ENCODE measurements at places on chromosomes 1 and 21.

DNA sequence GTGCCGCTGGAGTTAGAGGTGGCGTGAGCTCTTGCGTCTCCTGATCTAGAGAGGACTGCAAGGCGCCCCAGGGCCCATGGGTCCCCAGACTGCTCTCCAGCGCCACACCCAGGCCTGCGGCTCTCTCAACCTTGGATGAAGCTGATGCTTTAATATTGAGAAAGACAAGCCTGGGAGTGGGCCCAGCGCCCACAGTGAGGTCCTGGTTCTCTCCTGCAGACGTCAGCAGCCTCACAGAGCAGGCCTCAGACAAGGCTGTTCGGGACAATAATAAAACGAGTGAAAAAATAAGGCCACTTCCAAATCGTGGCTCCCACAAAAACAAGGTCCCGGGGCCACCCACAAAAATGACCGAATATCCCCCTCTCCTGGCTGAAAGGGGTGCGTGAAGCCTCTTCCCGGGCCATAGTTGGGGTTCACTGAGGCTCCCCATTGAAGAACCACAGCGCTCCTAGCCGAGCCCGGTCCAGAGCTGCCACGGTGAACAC lies 6.0 kb upstream of the DNMT3L start:
- no peak for DNase-seq

GRCh38 chr1:89391686-89392085 lies 27.8 kb downstream of the GBP6 start:
- no peak for DNase-seq

- no peak for DNase-seq
These were observed 272.5 kb downstream of the RRAGC start for GRCh38 chr1:38586993-38587646.

DNA sequence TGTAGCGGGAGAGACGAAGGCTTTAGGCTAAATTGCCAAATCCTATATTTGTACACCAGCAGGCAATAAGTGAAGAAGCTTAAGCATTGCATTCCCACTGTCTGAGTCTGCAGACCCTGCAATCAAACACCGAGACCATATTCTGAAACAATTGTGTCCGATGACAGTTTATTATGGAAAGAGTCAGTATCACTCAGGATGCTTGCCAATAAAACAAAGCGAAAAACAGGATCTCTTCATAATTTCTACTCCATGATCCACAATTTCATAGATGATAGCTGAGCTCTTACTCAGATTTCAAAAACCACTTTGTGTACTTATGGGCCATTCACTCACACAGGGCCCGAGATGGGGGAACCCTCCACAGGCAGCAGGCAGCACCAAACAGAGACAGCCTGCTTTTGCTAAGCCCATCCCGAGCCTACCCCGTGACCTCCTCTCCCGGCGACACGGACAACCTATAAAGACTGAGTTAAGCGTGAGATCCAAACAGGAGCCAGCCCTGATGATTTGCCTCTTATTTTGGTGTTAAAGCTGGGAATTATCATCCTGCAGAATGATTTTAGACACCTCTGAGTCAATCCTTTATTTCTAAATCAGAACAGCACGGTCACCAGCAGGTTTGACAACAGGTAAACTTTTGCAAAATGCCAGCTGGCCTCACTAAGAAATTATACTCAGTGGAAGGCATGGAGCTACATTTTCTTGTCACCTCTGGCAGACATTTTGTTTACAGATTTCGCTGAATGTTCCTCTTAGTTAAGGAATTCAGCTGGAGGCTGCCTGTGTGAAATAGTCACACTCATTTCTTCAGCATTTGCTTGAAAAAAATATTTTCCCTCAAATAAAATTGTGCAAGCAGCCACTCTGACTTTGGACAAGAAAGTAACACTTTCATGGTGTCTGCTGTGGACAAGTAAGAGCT lies 212.4 kb downstream of the GPATCH2 start:
- no peak for DNase-seq

- DNase-seq, result no peak
These were observed 1.1 kb downstream of the COX20 start for GRCh38 chr1:244836584-244836983.

- DNase-seq, result no peak
These were observed 14.7 kb downstream of the WNT3A start for GRCh38 chr1:228021355-228022030.

GRCh38 chr21:38272215-38272614 lies 15.4 kb downstream of the KCNJ15 start:
- DNase-seq, result no peak

- no peak for DNase-seq
These were observed 8.9 kb upstream of the C1orf174 start for GRCh38 chr1:3908886-3909517.

DNA sequence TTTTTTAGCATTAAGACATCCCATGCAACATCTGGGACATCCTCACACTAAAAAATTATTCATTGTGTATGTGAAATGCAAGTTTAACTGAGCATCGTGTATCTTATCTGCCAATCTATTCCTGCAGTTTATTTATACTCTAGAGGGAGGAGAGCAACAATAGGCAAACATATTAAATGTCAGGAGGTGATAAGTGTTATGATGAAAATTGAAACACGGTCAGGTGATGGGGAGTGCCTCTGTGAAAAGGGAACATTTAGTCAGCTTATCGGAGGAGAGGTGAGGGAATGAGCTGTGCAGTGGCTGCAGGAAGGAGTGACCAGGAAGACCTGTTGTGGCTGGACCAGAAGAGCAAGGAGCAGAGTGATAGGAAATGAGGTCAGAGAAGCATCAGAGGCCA lies 775 bp upstream of the EFCAB14 start:
- DNase-seq, result no peak

- no peak for DNase-seq
These were observed 67.1 kb downstream of the ADARB1 start for GRCh38 chr21:45141507-45141906.

DNA sequence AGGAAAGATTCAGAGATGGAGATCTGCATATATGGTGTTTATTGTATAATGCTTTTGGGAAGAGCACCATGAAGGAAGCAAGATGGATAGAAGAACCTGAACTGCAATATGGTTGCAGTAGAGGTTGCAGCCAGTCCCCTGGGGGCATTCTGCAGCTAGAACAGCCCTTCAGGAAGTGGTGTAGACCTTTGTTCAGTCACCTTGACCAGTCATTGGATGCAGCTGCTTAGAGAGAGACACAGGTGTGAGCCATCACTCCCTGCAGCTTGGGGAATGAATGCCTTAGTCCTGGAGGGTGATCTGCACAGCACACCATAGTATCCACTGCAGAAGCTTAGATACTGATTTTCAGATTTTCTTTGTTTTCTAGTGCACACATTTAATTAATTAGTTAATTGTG lies 42.3 kb downstream of the NEK7 start:
- no peak for DNase-seq

GRCh38 chr1:12531179-12531499 lies 86.9 kb downstream of the DHRS3 start:
- no peak for DNase-seq

DNA sequence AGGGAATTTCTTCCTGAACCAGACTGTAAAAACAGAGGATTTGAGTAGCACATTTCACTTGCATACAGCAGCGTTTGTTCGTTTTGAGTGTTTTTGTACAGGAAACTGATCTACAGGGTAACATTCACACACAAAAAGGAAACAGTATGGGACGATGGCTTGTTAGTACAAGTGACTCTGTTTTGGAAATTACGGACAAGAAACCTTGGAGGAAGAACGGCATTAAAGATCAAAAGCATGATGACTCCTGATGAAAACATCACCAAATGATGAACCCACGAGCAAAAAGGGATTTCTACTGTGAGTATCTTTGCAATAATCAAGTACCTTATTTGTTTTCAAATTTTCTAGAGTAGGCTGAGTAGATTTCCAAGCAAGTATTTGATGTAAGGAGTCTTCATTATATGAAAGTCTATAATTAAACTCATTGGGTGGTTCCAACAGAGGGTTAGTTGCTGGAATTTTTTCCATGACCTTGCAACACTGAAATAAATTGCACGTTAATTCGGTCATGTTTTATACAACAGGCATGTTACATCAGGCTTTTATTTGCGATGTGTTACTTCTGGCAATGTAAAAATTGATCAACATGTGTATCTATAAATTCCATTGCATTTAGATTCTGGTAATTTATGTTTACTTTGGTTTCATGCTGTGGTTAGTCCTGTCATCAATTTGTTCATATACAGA lies 76.7 kb upstream of the KCNK2 start:
- no peak for DNase-seq

- DNase-seq, result no peak
These were observed 26.7 kb downstream of the SLC2A1 start for GRCh38 chr1:42931911-42932422.

DNA sequence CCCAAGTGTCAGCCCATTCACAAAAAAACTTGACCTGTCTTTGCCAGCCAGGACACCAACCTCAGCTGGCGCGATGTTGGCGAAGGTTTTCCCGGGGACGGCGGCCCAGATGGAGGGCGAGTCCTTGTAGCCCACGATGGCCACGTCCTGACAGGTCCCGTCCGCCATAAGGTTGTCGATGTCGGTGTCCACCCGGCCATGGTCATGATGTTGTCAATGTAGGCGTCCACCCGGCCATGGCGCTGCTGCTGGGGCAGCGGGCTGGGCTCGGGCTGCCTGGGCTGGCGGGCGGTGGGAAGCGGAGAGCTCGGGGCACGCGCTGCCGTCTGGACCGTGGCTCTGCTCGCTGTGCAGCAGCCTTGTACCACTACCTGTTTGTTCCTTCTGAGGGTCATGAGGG lies 18.3 kb upstream of the MYOC start:
- DNase-seq, result no peak

- DNase-seq, result no peak
These were observed 182.6 kb upstream of the ESRRG start for GRCh38 chr1:216905781-216906180.

- DNase-seq, result no peak
These were observed 51.4 kb downstream of the HS2ST1 start for GRCh38 chr1:86965827-86966182.

GRCh38 chr1:222043444-222044292 lies 301.8 kb upstream of the DUSP10 start:
- DNase-seq, result peak; percentile 24

DNA sequence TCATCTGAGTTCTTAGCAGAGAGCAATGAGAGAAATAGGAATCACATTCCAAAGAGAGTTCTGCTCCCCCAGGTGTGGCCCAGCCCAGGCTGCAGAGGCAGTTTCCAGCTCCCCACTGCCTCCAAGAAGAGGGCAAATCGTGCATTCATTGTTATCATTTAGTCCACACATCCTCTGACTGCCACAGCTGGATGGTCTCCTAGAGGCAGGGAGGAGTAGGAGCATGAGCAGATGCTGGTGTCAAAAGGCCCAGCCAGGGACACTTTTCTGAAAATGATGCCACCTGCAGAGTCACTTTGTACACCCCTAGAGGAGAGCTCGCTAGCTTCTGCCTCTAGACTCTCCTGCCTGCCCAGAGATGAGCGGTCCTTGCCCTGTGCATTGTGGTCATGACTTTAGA lies 33.6 kb upstream of the GNPAT start:
- DNase-seq, result no peak

DNA sequence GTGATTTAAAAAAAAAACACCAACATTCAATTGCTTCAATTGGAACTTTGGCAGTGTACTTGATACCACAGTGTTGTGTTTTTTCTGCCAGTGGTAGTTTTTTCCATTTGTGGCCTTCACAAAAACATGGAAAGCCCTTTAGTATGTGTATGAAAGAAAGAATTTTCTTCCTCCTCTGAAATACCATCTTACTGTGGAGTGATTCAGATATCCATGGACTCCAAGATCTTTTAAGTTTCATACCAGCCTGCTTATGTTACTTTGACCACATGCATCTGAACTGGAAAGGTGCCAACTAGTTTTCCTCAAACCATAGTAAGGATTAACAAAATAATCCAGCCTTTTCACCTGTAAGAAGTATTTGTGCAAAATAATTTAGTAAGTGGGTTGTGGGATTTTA lies 3.4 kb downstream of the PPP2R5A start:
- DNase-seq, result no peak

- DNase-seq, result no peak
These were observed 3.3 kb downstream of the SH3BP5L start for GRCh38 chr1:248822148-248823032.

DNA sequence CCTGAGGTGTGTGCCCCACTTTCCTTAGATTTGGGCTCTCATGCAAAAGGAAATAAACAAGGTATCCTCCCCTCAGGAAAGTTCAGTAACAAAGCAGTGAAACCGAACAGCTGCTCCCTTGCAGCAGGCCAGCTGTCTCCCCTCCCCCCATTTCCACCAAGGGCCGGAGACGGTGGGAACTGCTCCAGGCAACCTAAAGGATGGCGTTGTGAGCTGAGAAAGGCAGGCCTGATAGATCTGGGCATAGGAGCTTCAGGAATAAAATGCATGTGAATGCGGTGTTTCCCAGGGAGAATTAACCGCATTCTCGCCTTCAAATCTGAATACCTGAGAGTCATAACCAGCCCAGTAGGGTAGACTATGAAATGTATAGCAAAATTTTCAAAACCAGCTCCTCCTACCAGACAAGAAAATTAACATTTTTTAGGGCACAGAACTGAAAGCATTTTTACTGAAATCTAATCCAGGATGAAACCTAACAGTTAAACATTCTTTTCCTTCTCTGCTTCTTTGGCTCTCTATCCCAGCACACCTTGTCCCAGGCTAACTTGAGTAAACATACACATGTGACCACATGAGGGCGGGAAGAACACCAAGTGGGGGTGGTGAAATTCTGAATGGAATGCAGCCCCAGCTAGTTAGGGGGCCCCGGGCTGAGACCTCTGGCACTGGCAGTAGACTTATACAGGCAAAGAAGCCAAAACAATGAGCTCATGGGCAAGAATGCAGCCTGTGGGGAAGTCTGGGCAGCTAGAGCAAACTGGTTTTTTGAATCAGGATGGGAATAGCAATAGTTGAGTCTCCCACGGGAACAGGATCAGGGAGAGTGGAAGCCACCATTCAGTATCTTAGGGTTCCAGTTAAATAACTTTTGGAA lies 11.5 kb downstream of the MCL1 start:
- DNase-seq, result peak; percentile 82

GRCh38 chr21:32307706-32308105 lies 9.1 kb downstream of the MRAP start:
- DNase-seq, result no peak

DNA sequence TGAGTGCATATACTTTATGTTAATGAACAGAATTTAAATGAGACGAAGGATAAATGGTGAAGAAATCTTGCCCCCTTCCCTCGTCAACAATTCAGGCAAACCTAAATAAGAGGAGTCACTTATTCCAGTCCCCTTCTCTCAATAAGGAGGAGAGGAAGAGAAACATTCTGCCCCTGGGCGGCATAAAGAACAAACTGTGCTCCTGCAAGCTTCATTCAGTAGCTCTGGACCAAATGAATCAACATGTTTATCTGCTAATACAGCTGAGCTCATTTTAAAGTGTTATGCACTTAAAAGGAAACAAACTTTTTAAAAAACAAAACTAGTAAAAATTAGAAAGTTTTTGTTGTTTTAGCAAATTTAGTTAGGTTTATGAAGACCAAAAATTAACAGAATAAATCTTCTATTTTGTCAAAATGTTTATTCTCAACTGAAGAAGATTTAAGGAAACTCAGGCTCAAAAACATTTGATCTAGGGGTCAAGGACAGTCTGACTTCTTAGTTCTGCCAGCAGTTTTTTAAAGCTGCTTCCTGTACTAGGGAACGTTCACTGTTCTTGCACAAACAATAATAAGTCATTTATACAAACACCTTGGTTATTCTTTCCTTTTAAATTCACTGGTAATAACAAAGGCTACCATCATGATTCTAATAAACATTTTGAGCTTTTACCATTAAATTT lies 58.3 kb downstream of the AKT3 start:
- DNase-seq, result no peak
